Mesothelial cell of epicardium (in vitro differentiated cells): ENCODE measurements at places on chromosomes 2 and 18. TPM values are rescaled to one million over a fixed set of nuclear protein-coding genes. Genes with fewer than 3 reads are reported as not detected.

DNA sequence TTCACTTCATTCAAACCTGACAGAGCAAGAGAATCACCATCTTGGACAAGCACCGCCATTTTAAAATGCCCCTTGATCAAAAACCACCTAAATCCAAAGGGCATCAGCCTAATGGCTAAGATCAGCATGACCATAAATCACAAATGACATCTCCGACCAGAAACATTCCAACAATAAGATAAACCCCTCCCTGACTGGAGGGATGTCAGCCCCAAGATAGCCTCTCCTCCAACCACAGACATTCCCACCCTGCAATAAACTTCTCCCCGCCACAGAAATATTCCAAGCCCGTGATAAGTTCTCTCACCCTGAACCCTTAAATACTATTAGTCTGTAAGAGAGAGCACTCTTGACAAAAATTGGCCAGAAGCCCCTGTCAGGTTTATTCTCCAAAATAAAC is 21.6 kb upstream of the LYPD1 start:
- DNase-seq, result no peak

DNA sequence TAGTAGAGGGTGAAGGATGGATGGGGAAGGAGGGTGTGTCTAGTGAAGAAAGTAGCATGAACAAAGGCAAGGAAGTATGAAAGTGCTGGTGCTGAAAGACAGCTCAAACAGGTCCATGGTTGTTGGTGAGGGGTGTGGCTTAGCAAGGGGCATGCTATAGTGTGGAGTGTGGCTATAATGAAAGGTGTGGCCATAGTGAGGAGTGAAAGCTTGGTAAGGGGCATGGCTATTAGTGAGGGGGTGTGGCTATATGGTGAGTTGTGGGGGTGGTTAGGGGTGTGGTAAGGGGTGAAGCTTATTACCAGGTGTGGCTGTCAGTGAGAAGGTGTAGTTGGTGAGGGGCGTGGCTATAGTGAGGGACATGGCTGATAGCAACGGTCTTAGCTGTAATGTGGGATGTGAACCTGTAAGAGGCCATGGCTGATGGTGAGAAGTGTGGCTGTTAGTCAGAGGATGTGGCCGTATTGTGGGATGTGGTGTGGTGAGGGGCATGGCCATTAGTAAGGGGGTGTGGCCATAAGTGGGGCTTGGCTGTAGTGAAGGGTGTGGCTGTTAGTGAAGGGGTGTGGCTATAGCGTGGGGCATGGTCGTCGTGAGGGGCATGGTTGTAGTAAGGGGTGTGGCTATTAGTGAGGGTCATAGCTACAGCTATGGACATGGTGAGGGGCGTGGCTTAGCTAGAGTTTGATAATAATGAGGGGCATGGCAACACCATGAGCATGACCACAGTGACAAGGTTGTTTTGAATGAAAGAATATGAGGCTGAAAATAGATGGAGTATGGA is 549.6 kb downstream of the FBXO15 start:
- DNase-seq, result no peak

GRCh38 chr2:9091811-9092210 is 88.3 kb upstream of the MBOAT2 start:
- no peak for DNase-seq

Gene SLC40A1
- 152 to 156 TPM (median 154 TPM) in 3 replicates for total RNA-seq

GRCh38 chr2:25421820-25422411 is 80.2 kb upstream of the DNMT3A start:
- no peak for DNase-seq
